ENCODE measurements at places on chromosomes 16 and 17. TPM values are rescaled to one million over a fixed set of nuclear protein-coding genes. Genes with fewer than 3 reads are reported as not detected.

ITGAL gene
- 3.5 TPM for polyA plus RNA-seq

CHRNE gene
- 2.4 TPM for polyA plus RNA-seq

PIRT gene
- 0.07 TPM for polyA plus RNA-seq

DNA sequence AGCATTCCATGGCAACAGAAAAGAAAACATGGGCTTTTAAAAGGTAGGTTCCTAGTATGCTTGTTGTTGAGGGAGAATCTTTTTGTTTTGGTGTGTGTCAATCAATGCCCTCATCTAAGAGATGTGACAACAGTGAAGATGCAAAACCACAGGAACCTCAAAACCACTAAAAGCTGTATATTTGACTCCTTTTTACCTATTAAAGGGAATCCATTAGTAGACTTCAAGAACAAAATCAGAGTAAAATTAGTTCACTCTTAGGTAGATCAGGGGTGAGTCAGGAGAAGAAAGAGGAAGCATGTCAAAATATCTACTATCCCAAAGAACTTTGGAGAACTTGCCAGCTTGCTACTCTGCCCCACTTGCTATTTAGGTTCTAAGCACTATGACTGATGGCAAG is 89.1 kb downstream of the CDK5R1 start:
- no peak for DNase-seq

DNA sequence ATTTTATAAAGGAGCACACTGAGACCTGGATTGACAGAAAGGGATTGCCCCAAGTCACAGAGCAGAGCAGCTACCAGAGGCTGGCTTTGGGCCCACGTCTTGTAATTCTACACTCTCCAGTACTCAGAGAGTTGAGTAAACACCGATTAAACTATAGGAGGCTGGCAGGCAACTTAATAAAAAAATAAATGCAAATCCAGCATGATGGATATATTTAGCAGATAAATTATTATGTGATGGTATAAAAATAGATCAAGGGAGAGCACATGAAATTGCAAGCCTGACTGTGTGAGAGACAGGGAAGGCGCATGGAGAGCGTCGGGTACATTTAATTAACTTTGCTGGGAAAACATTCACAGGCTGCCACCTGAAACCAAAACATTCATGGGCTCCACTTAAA is 87.7 kb upstream of the CCL2 start:
- DNase-seq: no peak

All from left renal cortex interstitium (tissue), 4 donors.